ENCODE measurements at places on chromosomes 1 and 21.

GRCh38 chr1:15386164-15386749 is 23.4 kb upstream of the EFHD2 start:
- DNase-seq, result peak; percentile 71

- no peak for DNase-seq
Measured at GRCh38 chr1:98503771-98504170, 157.8 kb upstream of the SNX7 start.

DNA sequence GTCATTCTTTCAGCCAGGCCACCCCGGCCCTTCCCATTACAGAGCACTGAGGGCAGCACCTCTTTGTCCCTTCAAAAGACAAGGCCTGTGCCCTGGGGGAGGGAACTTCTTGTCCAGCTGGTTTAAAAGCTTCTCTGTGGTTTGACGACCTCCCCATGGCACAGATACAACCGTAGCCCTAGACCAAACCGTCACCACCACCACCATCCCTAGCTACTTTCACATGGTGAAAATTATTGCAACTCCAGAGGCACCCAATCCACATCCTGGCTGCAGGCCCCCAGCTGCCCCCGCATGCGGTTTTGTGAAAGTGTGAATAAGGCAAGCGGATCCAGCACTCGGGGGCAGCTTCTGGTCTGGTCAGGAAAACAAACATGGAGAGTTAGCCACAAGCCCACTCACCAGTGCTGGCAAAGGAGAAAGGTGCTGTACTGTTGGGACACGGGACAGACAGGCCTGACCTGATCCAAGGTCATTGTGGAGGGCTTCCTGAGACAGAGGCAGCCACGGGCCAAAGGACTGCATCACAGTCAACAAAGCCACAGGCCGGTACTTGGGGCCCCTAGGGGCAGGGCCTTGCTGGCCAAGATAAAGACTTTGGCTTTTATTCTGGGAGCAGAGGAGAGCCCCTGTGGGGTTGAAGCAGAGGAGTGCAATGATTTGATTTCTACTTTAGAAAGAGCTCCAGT is 31.2 kb downstream of the CDCA8 start:
- no peak for DNase-seq

- DNase-seq, result no peak
Measured at GRCh38 chr1:2981981-2982614, 39.2 kb upstream of the ACTRT2 start.
